ENCODE measurements at places on chromosomes 12 and 14. TPM values are rescaled to one million over a fixed set of nuclear protein-coding genes. Genes with fewer than 3 reads are reported as not detected.

Gene FSCB
- total RNA-seq, result not detected

Gene CHGA
- not detected for total RNA-seq

Gene HHIPL1
- total RNA-seq, result 1.8 TPM

Gene ITGB7
- 2.8 TPM for total RNA-seq

Gene HAL
- total RNA-seq, result 0.10 TPM

Gene MYF6
- total RNA-seq, result 0.52 TPM

Gene CMA1
- not detected for total RNA-seq

Gene TAS2R20
- total RNA-seq, result 7.7 TPM

Gene PDE3A
- total RNA-seq, result under 0.01 TPM

Gene TRMT61A
- total RNA-seq, result 13.8 TPM

Gene SERPINA5
- total RNA-seq, result 0.35 TPM

DNA sequence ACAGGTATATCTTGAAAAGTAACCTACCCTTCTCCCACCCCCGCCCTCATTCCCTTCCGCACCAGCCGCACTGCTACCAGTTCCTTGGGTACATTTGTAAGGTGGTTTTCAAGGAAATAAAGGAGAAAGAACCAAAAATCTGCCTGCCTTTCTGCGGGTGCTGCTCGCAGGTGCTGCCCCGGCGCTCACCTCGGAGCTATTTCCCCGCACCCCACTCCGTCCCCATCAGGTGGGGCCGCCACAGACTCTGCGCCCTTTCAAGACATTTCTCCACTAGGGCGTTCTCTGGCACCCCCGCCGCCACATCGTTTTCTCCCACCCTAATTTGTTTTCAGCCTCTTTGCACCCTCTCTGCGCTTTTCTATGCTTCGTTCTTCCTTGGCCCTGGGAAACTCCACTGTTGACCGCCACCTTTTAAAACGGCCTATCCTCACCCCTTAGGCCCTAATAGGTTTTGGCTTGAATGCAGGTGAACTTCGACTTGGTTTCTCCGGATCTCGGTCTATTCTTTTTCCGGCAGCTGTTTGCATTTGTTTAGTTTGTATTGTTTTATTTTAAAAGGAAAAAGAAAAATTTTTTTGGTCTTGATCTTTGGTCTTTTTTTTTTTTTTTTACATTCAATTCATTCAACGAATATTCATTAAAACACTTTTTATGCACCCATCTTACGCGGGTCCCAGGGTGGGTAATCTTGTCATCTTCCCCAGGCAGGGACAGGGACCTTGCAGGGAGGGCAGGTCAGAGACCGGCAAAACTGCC is 3.0 kb downstream of the VSX2 start:
- no peak for DNase-seq

DNA sequence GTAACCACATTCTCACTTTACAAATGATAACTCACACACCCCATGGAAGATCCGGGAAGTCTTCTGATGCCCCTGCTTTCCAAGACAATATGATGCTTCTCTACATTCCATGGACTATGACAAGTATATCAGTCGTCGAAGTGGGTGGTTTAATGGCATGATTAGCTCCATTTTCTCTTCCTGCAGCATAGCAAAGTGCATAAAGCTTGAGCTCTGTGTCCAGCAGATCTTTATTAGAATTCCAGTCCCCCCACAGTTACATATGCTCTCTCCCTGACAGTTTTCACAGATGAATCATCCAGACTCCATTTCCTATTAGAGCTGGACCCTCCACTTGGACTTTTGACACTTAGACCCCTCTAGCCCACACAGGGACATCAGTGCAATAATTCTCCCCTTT is 174.9 kb downstream of the BCAT1 start:
- DNase-seq, result no peak

DNA sequence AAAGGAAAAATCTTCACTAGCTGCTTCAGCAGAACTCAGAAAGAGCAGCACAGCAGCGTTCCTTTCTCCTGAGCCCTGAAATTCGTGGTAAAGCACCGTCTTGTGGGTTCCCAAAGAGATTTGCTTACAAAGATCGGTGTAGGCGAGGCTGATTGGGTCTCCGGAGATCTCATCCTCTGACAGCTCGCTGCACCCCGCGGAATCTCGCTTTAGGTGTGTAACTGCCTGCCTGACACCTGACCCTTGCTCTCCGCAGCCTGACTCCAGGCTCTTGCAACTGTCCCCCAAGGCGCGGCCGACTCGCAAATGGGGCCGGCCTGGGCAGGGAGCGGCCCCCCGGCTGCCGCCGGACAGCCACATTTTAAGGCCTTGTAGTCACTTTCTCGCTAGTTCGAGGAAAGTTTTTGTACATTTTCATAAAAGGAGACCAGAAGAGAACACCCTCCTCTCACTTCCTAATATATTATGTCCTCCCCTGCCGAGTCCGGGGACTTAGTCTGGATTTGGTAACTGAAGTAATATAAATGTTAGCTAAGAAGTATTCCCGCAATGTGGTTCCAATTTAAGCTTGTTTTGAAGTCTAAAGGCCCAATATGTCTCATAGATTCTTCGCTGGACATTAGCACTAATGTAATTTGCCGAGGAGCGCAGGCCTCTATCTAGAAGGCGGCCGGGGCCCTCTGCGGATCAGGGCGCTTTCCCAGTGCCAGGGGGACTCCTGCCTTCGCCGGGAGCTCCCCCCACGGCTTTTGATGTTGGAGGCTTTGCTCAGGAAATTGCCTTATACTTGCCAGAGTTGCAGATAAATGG is 177.3 kb upstream of the CDKN3 start:
- no peak for DNase-seq

GRCh38 chr14:101233021-101233366 is 328.3 kb upstream of the DIO3 start:
- DNase-seq, result no peak

DNA sequence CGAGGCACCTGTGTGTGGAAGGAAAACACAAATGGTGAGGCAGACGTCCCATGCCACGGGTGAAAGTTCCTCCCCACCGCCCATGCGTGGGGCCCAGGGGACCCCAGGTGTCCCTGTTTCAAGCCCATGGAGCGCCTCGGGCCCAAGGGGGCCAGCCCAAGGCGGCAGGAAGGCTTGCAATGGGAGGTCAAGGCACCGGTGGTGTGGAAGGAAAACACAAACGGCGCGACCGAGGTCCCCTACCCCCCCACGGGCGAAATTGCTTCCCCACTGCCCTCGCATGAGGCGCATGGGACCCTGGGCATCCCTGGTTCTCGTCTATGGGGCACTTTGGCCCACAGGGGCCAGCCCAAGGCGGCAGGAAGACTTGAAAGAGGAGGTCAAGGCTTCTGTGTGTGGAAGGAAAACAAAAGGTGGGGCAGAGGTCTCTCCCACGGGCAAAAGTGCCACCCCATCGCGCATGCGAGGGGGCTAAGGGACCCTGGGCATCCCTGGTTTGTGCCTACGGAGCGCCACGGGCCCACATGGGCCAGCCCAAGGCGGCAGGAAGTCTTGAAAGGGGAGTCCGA is 379.4 kb downstream of the ALG10 start:
- DNase-seq, result no peak

DNA sequence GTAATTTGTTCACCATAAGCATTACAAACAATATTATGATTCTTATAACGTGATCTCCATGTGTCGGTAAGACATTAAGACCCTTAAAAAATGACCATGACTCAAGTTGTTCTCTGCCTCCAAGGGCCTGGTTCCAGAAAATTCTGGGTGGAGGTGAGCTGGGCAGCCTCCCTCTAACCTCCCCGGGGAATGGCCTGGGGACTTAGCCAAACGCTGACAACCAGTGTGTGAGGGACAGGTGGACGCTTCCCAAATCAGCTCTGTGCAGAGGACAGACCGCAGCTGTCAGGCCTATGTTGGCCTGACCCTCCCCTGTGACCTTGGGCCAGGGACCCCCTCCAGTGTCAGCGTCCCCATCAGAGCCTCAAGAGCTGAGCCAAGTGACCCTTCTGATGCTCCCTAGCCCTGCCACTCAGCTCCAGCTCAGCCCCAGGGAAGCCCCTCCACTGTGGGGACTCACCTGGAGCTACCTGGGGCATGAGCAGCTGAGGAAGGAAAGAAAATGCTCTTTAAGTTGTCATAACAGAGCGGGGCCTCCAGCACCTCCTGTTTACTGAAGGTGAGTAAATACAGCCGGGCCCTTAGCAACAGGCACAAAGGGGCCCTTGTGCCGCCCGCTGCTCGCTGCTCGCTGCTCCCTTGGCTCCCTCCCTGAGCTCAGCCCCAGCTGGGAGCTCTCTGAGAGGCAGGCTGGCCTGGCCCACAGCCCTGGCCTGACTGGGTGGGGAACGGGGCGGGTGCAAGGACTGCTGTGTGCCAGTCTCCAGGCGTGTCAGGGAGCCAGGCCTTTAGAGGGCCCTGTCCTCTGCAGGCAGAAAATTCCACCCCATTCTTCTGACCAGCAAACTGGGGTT is 116.6 kb downstream of the CALM1 start:
- peak; percentile 19 for DNase-seq

- no peak for DNase-seq
Observed at GRCh38 chr12:116962197-116962596, 51.4 kb downstream of the FBXW8 start.

GRCh38 chr12:2461046-2461445 is 333.7 kb upstream of the FKBP4 start:
- DNase-seq, result no peak

DNA sequence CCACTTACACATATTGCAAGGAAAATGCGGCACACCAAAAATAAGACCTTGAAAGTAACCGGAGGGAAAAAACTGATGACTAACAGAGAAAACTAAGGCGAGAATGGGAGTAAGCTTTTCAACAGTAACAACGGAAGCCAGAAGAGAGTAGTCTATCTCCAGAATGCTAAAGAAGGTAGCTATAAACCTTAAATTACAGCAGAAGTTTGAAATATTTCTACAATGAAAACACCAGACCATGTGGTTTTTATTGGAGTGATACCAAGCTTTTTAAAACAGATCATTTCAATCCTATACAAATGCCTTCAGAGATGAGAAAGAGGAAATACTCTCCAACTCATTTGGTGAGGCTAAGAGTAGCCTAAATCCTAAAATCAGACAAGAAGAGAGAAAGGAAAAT is 209.5 kb downstream of the ANO6 start:
- DNase-seq, result no peak

DNA sequence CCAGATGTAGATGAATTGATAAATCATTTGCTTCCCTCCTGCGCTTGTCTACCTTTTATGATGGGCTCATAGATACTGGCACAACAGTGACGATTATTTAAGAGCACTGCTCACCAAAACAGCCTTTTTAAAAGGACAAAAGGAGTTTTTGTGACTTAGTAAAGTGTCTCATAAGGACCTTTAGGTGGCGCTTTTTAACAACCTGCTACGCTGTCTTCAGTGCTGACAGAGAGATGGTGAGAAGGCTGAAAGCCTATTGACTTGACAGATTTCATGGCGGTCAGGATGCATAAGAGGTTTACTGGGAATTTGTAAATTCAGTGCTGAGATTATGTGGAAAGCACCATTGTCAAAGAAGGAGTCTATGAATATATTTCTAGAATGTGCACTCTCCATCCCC is 87.6 kb downstream of the SLC15A5 start:
- DNase-seq, result peak; percentile 49

DNA sequence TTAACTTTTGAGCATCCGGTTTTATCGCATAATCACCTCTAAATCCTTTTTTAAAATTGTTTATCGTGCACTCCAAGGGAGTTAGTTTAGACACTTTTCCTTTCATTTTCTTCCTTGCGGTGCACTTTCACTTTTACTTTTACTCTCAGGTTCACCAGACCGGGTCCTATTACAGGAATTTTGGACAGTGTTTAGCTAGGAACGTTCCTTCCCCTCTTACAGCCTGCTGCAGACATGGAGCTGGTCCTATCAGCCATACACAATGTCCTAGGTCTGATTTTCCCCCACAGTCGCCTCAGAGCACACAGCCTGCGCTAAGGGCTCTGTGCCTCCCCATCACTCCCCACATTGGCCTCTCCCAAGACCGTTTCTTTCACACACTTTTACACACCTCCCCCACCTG is 103.9 kb downstream of the ALG10 start:
- no peak for DNase-seq

DNA sequence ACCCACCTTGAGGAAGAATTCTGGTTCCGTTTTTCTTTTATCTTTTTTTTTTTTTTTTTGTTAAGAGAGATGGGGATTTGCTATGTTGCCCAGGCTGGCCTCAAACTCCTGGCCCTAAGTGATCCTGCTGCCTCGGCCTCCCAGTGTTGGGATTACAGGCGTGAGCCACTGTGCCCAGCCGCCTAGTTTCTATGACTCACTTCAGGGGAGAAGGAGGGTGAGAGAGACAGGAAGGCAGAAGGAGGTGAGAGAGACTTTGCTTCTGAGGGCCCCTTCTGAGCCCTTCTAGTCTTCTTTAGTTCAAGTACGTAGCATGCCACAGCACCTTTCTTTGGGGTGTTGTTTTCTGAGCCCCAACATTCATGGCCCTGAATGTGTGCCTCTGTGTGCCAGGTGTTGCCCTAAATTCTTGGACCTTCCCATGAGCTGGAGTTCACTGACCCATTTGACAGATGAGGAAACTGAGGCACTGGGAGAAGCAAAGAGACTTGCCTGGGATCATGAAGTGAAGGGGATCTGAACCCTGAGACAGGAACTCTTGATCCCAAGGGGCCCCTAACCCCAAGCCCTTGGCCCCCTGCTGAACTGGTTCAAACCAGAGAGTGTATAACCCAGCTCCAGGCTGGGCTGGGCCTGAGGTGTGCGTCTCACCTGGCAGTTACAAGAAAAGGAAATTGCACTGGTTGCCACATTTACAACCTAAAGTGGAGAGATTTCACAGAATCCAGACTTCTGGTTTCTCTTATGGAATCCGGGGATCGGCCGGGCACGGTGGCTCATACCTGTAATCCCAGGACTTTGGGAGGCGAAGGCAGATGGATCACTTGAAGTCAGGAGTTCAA is 20.8 kb downstream of the SH2B3 start:
- DNase-seq, result no peak

GRCh38 chr12:109232731-109233130 is 76.4 kb downstream of the FOXN4 start:
- DNase-seq, result no peak

DNA sequence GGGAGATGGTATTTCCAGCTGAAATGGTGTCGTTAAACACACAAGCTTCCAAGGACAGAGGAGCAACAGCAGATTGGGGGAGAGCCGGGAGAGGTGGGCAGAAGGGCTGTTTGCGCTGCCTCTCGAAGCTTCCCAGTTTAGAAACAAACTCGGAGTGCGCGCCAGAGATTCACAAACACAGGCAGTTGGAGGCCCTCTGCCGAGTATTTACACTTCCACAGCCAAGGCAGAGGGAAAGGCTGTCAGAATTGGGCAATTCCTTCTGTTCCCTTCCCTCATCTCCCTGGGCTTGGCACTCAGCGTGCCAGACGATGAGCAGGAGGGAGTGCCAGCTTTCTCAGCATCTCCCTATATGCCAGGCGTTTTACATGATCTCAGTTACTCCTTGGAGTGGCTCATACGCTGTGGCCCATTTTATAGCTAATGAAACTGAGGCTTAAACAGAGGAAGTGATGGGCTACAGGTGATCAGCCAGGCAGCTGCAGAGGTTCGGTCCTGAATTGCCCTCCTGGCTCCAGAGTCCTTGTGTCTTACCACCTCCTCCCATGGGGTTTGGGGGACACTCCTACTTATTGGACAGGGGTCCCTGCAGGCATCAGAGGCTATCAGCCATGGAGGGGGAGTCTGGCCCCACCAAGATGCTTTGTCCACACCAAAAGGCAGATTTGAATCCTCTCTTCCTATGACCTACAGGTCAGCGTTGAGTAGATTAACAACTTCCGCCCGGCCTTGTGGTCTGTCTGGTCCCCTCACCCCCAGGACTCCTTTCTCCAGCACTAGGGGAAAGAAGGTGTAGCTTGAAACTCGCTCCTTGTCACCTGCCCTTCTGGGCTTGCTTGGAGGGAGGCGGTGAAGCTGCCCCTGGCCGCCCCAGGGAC is 3.1 kb downstream of the FAM222A start:
- no peak for DNase-seq

All from renal cortical epithelial cell (primary cell).